ENCODE measurements at places on chromosomes 5 and 9. TPM values are rescaled to one million over a fixed set of nuclear protein-coding genes. Genes with fewer than 3 reads are reported as not detected.

DNA sequence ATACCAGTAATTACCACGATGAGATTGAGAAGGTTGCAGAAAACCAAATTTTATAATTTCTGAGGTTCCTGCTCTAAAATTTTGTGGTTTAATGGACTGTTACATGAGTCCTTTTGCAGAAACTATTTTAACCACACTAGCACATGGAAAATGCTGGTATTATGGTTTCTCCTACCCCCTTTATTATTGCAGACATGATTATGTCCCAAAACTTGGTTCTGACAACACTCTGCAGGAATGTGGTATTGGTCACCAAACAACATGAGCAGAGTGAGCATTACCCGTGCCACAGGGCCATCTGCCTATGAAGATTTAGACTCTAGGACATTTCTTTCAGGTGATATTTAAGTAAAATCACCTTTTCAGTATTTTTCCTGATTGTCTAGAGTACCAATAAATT, 2.8 kb upstream of the ECM2 start:
- DNase-seq = peak; percentile 38

GRCh38 chr5:84696651-84697050, 312.0 kb upstream of the EDIL3 start:
- DNase-seq = peak; percentile 15

DNA sequence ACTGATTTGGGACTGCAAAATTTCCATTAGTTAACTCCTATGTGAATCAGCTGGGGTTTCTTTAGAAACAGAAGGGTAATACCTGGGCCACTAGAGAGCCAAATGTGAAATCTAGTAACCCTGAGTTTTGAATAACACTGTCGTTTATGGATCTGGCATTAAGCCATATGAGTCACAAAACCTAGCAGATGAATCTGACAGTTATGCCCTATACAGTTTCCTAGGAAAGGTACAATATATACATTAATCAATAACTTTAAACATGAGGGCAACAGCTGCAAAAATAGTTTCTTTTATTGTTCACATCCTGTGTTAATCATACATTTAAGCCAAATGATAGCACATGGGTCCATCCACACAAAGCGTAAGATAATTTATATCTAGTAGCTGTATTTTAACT, 56.9 kb downstream of the PAM start:
- DNase-seq = peak; percentile 82

GRCh38 chr5:179870403-179870903, 11.8 kb upstream of the MRNIP start:
- peak; percentile 52 for DNase-seq

- DNase-seq = no peak
Observed at GRCh38 chr5:147786142-147786541, 3.6 kb upstream of the JAKMIP2 start.

- DNase-seq = no peak
Observed at GRCh38 chr5:61087921-61088320, 74.3 kb downstream of the SMIM15 start.

- DNase-seq = no peak
Observed at GRCh38 chr9:138064547-138064946, 187.0 kb downstream of the CACNA1B start.

- DNase-seq = peak; percentile 47
Observed at GRCh38 chr9:114803479-114804265, 2.2 kb downstream of the TNFSF15 start.

DNA sequence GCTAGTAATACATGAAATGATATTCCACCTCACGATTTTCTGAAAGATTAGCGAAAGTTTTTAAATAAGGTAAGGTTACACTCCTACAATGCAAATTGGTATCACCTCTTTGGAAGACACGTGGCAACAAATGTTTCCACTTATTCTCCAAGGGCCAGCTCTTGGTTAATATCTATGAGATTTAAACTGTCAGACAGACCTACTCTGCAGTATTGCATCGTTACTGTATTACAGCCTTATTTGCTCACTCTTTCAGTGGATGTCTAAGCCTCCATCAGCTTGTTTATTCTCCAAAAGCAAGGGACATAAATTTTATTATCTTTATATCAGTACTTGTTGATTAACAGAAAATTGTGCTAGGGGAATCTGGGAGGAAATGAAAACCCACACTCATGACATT, 135.7 kb downstream of the MLLT3 start:
- DNase-seq = no peak

DNA sequence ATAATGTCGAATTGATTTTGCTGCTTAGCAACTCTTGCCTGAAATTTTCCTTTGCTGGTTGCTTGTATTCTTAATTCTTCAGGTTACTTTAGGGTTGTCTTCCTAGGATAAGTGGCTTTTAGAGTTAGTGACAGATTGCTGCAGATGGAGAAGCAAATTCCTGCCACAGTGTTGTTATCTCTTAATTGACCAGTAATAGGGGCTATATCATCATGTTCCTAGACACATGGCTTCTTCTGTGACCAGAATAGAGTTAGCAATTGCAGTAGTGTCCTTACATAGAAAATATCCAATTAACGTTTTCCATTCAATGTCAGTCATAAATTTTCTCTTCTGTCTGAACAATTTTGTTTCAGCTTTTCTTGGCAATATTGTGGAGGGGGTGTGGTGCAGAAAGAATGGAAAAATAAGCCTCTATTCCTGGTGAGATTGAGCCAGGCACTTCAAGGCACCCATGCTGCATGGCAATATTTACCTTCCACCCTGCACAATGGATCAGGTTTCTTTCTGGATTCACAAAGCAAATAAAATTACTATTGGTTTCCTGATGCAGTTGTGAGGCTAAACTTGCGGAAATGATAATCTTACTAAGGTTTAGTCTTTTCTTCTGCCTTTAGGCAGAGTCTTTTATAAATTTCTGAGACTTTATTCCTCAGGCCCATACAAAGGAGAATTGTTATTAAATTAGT, 1481.5 kb downstream of the EFNA5 start:
- DNase-seq = no peak

- DNase-seq = no peak
Observed at GRCh38 chr9:78236551-78236910, 656 bp downstream of the CEP78 start.

PROB1 gene
- 0.36 TPM for polyA plus RNA-seq

BNC2 gene
- polyA plus RNA-seq = 15.5 TPM

CYLC2 gene
- not detected for polyA plus RNA-seq

CD274 gene
- polyA plus RNA-seq = 17.4 TPM

Data from IMR-90 (cell line).